NCI-H1436 treated with DMSO at 0.1 percent for 48 hours (cell line): ENCODE measurements at places on chromosomes 12 and 14.

- no peak for DNase-seq
Measured at GRCh38 chr12:47273191-47273626, 193.4 kb upstream of the AMIGO2 start.

DNA sequence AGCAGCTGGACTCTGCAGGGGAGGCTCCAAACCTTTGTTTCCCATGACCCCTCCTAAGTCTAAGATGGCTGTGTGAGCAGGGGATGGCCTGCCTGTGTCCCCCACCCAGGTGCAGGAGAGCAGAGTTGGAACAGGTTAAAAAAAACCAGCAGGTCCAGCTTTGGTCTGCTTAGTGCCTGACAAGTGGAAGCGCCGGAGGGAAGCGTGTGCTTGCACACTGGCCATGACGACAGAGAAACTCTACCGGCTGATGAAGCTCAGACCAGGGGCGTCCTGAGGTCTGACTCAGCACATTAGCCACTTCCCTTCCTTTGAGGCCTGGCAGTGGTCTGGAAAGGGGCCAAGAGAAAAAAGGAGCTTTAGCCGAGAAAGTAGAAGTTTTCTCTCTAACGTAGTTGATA is 280.1 kb downstream of the VRK1 start:
- no peak for DNase-seq

DNA sequence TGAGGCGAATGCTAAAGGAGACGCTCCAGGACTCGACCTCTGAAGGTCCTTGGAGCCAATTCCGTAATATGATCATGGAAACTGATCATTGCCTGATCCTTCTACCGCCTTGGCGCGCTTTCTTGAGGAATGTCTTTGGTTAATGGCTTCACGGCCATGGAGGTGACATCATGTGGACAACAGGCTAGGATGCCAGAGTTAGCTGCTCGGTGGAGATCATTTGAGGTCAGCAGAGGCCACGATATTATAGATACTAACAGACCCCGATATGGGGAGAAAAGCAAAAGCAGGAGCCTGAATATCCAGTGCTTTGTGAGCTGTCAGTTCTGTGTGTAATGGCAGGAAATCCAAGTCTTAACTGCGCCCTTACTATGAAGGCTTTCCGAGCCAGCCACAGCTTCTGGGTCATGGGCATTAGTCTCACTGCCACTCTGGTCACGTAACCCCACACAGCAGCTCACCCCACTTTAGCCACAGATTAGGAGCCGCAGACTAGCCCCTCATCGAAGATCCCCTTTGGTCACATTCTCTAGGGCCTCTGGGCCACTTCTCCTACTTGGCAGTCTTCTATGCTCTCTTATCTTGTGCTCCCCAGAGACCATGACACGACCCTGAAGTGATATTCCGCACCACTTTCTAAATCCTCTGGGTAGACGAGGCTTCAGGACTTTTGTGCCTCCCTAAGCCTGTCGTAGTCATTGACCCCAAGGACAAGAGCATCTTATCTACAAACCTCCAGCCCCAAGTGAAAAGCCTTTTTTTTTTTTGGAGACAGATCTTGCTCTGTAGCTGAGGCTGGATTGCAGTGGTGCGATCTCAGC is 724 bp upstream of the CS start:
- DNase-seq, result no peak

DNA sequence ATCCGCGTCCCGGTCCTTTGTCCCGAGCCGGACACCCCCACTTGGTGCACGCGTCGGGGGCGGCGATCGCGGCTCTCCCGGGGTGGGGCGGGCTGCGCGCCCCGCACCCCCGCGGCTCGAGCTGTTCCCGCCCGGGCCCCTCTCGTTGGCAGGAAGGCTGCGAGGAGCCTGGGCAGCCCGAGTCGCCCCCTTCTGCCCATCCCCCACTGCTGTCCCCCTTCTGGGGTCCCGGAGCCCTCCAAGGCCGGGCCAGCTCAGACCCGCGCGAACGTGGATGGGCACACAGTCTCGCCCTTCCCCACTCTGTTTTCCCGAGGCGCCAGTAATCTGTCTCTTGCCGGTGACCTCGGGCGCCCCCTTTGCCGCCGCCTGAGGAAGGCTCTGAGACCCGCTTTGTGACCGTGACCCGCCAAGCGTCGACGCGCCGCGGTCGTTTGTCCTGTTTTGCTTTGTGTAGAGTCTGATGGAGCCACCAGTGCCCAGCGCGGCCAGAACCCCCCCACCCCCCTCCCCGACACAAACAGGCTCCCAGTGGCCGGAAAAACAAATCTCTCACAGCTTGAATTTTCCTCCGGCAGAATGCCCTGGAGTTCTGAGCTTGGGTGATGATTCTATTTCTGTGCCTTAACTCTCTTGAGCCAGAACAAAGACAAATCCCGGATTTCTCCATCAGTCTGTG is 610 bp downstream of the C14orf132 start:
- DNase-seq, result no peak

DNA sequence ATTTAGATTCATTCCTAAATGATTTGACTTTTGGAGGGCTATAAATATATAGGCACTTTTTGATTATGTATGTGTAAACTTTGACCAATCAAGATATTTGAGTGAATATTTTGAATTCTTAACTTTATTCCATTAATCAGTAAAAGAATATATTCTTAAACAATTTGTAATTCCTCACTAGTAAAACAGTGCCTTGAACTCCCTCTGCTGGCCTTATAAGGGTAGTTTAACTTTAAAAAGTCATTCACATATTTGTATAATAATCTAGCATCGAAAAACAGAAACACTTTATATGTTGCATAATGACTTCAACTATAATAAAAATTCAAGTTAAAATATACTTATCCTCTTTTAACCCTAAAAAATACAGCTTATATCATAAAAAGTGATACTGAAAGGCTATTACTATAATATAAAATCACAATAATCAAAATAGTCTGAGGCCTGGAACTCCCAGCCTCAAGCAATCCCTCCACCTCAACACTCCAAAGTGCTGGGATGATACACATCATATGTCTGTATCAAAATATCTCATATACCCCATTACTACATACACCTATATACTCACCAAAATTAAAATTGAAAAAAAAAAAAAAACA is 31.2 kb downstream of the CCDC59 start:
- DNase-seq, result peak; percentile 18

- DNase-seq, result no peak
Measured at GRCh38 chr12:76124456-76124855, 40.0 kb upstream of the NAP1L1 start.

GRCh38 chr14:104393898-104394381 is 185.6 kb upstream of the C14orf180 start:
- DNase-seq, result no peak

DNA sequence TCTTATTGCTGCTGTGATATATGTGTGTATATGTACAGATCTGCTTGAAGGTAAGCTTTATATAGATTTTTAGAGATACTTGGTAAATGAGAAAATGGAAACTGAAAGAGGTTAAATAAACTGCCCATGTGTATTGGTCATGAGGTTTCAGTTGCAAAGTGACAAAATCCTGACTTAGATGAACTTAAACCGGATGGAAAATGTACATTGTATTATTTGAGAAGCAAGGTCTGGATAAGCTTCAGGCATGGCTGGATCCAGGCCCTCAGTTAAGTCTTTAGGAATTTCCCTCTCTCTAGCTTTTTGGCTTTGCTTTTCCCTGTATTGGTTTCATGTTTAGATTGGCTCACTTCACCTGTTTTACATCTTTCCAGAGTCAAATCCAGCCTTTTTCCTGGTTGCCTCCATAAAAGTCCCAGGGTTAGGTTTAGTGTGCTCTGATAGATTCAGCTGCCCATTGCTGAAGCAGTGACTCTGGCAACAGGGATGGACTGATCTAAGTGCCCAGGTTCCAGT is 21.0 kb upstream of the MAP1LC3B2 start:
- no peak for DNase-seq

DNA sequence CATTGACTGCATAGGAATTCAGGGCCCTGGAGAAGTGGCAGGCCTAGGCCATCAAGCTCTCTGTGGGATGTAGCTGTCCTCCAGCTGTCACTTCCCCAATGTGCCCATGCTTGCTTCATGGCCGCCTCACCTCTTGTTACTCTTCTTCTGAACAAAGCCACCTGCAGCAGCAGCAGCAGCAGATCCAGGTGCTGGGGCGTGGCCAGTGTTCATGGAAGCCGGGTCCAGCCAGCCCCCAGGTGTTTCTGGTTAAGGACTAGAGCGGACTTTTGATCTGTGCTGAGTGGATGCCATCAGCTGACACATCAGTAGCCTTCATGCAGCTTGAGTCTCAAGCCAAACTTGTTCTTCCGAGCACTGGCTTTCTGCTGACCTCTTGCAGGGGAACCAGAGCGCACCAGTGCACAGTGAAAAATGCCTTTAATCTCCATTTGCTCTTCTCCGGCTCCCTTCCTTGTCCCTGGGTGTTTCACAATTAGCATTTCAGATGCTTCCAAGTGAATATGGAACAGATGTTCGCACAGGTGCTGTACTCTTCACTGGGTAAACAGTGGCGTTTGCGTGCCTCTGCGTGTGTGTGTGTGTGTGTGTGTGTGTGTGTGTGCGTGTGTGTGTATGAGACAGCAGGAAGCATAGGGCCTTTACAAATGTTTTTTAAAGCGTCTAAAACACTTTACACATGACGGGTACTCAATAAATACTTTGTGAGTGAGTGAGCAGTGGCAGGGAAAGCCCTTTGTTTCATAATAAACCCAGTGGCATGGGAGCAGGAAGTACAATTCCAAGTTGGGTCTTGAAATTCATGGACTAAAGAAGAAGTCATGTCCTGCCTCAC is 20.1 kb downstream of the TPCN1 start:
- no peak for DNase-seq

- no peak for DNase-seq
Measured at GRCh38 chr14:53470351-53471043, 317.4 kb upstream of the DDHD1 start.

GRCh38 chr12:52515319-52515646 is 4.9 kb downstream of the KRT5 start:
- DNase-seq, result no peak

DNA sequence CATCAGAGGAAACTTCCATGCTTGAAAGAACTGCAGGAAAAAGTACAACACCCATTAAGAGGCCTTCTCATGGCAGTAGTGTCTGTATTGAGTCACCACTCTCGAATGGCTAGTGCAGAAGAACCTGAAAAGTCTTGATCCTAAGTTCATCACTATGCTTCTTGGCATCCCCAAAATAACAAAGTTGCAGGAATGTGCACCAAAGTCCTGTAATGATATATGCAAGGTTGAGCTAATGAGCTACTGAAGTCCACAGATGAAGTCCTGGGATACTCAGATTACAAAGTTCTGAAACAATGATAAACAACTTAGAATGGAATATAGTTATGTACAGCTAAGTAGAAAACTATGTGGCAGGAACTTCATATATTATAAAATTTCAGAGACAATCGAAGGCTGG is 545.4 kb downstream of the FOXG1 start:
- no peak for DNase-seq

GRCh38 chr14:100096656-100097055 is 31.4 kb downstream of the EVL start:
- no peak for DNase-seq

- DNase-seq, result no peak
Measured at GRCh38 chr14:50520947-50521815, 11.2 kb downstream of the MAP4K5 start.

- DNase-seq, result no peak
Measured at GRCh38 chr12:15984963-15985362, 73.8 kb downstream of the DERA start.

DNA sequence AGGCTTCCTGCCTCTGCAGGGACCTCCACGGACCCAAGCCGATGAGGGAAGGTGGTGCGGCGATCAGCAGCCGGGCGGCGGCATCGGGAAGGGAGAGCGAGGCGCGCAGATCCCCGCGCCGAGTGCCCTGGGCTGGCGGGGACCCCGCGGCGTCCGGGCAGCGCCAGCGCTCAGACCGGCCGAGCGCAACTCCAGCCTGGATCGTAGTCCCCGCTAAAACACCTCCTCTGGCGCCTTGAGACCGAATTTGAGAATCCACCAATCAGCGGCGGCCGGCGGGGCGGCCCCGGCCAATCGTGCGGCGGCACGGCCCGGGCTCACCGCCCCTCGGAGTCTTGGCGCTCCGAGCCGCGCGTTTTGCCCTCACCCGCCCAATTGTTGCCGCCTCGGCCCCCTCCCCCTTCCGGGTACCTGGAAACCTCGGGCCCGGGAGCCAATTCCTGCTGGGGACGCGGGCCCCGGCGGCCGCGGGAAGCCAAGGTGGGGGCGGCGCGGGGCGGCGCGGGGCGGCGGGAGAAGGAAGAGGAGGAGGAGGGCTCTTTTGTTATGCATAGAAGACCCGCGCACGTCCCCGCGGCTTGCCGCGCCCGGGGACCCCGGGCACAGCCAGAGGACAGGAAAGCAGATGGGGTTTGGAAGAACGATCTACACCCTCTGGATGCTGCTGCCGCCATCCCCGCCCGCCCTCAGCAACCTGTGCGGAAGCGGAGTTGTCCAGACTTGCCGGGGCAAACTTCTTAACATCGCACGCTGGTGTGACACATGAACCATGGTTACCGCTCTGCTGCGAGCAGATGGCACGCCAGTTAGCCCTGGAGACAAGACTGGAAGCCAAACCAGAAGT is at the start of gene E2F7:
TSS of gene E2F7 (minus strand) at position 209 of the 844 bp plus-strand sequence. CDS start 934 bp downstream, outside the sequence.
- peak; percentile 76 for DNase-seq

DNA sequence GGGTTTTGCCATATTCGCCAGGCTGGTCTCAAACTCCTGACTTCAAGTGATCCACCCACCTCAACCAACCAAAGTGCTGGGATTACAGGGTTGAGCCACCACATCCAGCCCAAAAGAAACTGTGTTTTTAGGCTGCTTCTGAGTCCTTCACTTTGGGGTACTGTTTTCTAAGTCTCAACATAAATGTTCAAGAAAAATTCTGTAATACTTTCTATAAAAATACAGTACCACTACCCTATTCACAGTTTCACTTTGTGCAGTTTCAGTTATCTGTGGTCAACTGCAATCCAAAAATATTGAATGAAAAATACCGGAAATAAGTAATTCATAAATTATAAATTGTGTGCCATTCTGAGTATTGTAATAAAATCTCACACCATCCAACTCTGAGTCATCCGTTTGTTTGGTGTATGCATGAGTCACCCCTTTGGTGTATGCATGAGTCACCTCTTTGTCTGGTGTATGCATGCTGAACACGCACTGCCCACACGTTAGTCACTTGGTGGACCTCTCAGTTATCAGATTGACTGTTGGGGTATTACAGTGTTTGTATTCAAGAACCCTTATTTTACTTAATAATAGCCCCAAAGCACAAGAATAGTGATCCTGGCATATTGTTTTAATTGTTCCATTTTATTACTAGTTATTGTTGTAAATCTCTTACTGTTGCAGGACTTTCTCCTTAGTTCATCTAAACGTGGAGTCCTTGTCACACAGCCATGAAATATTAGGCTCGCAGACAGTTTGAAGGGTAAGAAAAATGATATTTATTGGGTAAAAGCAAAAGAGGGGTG is 190.2 kb downstream of the FSCB start:
- DNase-seq, result no peak

GRCh38 chr12:11513288-11513687 is 117.9 kb upstream of the PRB2 start:
- no peak for DNase-seq

DNA sequence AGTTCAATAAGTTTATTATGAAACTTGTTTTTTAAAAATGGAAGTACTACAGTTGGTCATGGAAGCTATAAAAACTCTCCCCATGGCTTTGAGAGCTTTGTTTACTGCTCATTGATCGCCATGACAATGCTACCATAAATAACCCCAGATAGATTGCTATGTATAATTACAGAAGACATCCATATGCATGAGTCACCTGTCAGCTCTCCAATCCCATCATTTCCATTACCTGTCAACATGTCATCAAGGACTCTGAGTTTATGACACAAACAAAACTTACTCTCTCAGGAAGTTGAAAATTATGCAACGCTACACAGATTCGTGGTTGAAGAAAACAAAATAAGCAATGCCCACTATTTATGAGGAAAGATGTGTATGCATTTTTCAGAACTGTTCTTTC is 144.4 kb downstream of the SEC23A start:
- DNase-seq, result no peak
